Cardiac muscle cell (in vitro differentiated cells and primary cell): ENCODE measurements at places on chromosomes 5 and 9. TPM values are rescaled to one million over a fixed set of nuclear protein-coding genes. Genes with fewer than 3 reads are reported as not detected.

- H3K27ac ChIP-seq, result no peak overlapping the region
- no peaks in the 10 kb centered on the region for H3K4me1 ChIP-seq
- H3K4me3 ChIP-seq, result no peak overlapping the region
These were observed 115.5 kb upstream of the DMRT1 start for GRCh38 chr9:726005-726404.

DNA sequence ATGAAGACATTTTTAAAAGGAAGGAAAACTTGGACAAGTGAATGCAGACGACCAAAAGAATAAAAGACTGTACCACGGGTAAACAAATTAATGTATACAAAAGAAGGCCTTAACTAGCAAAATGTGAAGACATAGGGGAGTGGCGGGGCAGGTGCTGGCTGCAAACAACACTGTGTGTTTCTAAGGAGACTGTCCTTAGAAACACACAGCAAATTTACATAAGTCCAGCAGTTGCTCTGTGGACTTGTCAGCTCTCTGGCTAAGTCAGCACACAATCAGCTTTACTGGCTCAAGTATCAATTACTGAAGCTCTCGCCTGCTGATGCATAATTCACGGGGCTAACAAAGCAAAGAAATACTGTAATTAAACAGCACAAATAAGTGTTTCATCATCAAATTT, 24.8 kb downstream of the PTBP3 start:
- peak; percentile 22 for DNase-seq
- no peaks in the 10 kb centered on the region for H3K27me3 ChIP-seq
- H3K4me1 ChIP-seq, result peaks cover 7% of the 10 kb centered on the region
- no peaks in the 10 kb centered on the region for H3K36me3 ChIP-seq
- no peak overlapping the region for H3K27ac ChIP-seq

DNA sequence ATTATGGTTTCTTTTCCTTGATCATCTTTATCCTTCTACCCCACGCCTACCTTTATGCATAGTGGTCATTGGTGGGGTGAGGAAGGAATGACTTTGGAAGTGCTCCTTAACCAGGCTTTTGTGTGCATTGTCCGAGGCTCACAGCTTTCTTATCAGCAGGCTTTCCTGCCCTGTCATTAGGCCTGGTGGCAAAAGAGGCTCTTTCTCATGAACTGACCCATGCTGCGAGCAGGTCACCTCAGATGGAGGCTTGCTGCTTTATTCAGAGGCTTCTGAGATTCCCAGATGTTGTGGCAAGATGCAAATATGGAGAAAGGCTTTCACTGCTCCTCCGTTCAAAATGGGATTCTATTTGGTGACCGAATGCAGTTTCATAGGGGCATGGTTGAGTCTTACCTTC, 57.4 kb upstream of the DMRTA1 start:
- H3K27ac ChIP-seq, result no peak overlapping the region
- no peak overlapping the region for H3K4me3 ChIP-seq
- DNase-seq, result no peak
- no peaks in the 10 kb centered on the region for H3K36me3 ChIP-seq
- H3K27me3 ChIP-seq, result no peaks in the 10 kb centered on the region

DNA sequence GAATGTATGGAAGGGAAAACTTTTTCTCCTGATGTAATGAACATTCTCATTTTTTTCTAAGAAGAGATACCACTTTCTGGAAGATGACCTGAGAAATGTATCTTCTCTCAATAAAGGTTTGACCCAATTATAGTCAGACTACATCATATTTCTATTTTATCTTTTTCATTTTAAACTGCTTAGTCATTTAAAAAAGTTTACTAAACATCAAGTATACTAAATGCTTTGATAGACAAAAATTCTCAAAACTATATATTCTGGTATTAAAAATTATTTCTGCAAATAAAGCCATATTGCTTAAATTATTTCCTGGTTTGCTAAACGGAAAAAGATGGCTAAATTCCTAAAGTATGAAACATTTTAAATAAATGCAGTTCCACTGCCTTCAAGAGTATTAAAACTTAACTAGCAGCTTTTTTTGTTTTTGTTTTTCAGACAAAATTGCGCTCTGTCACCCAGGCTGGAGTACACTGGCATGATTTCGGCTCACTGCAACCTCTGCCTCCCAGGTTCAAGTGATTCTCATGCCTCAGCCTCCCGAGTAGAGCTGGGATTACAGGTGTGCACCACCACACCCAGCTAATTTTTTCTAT, 37.1 kb downstream of the FBXW11 start:
- no peaks in the 10 kb centered on the region for H3K36me3 ChIP-seq
- DNase-seq, result no peak
- H3K27ac ChIP-seq, result no peak overlapping the region

DNA sequence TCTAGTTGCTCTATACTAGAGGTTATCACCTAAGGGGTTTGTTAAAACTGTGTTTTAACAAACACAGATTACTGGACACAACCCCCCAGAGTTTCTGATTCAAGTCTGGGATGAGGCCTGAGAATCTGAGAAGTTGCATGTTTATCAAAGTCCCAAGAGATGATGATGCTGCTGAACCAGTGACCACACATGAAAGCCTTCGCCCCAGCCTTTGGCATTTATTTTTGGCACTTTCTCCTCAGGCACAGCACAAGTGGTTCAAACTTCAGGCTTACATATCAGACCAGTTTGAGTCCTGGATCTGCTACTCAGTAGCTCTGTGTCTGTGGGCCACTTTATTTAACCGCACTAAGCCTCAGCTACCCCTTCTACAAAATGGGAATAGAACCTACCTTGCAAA, 407.2 kb upstream of the PIK3R1 start:
- no peaks in the 10 kb centered on the region for H3K36me3 ChIP-seq
- no peaks in the 10 kb centered on the region for H3K27me3 ChIP-seq
- no peaks in the 10 kb centered on the region for H3K4me1 ChIP-seq
- no peak overlapping the region for H3K27ac ChIP-seq
- H3K4me3 ChIP-seq, result no peak overlapping the region
- DNase-seq, result no peak

GRCh38 chr5:77355751-77356150, 136.4 kb downstream of the WDR41 start:
- H3K4me3 ChIP-seq, result no peak overlapping the region
- DNase-seq, result no peak
- H3K4me1 ChIP-seq, result no peaks in the 10 kb centered on the region
- no peaks in the 10 kb centered on the region for H3K27me3 ChIP-seq

DNA sequence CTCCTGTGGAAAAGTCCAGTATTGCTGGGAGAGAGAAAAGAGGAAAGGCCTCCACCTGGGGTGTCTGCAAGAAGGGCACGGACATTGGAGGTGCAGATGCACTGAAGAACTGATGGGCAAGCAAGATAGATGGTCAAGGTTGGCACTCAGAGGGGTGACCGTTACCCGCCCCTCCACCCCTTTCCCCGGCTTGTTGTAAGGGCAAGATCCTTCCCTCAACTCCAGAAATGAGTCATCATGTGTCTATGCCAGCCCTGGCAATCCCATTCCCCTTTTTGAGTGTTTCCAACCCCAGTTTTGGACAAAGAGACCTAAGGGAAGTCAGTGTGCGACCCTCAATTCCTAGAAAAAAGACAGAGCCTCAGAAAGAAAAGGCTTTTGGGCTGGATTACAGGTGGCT, 34.9 kb upstream of the ATP6V1G1 start:
- H3K27ac ChIP-seq, result no peak overlapping the region
- H3K4me1 ChIP-seq, result no peaks in the 10 kb centered on the region
- peaks cover 11% of the 10 kb centered on the region for H3K27me3 ChIP-seq
- H3K4me3 ChIP-seq, result no peak overlapping the region
- DNase-seq, result no peak
- no peaks in the 10 kb centered on the region for H3K36me3 ChIP-seq

DNA sequence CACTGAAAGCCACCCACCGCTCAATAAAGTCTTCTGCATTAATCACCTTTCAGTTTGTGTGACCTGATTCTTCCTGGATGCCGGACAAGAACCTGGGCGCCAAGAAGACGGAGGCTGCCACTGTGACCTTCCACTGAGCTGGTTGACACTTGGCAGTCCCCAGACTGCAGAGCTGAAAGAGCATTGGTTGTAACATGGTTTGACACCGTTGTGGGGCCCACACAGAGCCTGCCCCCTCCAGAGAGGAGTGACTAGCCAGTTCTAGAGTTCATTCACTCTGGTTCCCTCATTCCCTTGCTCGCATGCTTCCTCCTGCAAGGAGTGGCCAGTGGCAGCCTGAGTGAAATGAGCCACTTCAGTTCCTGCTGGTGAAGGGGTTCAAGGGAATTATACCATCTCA, 86.2 kb upstream of the ANXA1 start:
- H3K36me3 ChIP-seq, result no peaks in the 10 kb centered on the region
- DNase-seq, result no peak
- no peaks in the 10 kb centered on the region for H3K27me3 ChIP-seq
- no peaks in the 10 kb centered on the region for H3K4me1 ChIP-seq

- no peaks in the 10 kb centered on the region for H3K36me3 ChIP-seq
- no peak for DNase-seq
- no peak overlapping the region for H3K4me3 ChIP-seq
- H3K27me3 ChIP-seq, result no peaks in the 10 kb centered on the region
- H3K27ac ChIP-seq, result no peak overlapping the region
- H3K4me1 ChIP-seq, result no peaks in the 10 kb centered on the region
These were observed 21.7 kb downstream of the GPRIN1 start for GRCh38 chr5:176588297-176588696.

- H3K27me3 ChIP-seq, result no peaks in the 10 kb centered on the region
- H3K27ac ChIP-seq, result no peak overlapping the region
- no peak for DNase-seq
- H3K4me3 ChIP-seq, result no peak overlapping the region
These were observed 26.9 kb downstream of the BICD2 start for GRCh38 chr9:92737611-92738299.

GRCh38 chr9:91059713-91060112, 258.1 kb downstream of the SYK start:
- H3K36me3 ChIP-seq, result no peaks in the 10 kb centered on the region
- H3K4me3 ChIP-seq, result no peak overlapping the region
- H3K27ac ChIP-seq, result no peak overlapping the region
- no peaks in the 10 kb centered on the region for H3K27me3 ChIP-seq
- no peak for DNase-seq

DNA sequence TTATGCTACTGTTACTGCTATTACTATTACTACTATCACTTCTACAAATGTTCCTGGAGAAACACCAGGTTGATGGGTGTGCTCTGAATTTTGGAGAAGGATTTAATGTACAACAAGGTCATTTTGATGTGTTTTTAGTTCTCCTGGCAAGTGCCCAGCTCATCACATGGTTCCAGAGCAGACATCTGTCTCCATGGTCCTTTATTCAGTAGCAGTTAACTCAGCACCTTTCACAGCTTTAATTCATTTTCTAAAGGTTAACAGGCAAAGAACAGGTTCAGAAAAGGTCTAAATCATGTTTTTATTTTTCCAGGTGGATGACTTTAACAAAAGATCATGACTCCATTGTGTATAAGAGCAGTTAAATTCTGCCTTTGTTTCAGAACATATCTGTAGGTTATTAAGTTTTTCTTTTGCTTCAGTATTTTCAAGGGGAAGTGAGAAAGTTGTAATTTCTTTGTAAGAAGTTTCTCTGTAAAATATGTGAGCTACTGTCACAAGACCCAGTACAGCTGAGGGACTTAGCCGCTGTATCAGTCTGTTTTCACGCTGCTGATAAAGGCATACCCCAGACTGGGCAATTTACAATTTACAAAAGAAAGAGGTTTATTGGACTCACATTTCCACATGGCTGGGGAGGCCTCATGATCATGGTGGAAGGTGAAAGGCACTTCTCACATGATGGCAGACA, 41.9 kb downstream of the MTRR start:
- no peaks in the 10 kb centered on the region for H3K27me3 ChIP-seq
- H3K36me3 ChIP-seq, result peaks cover 4% of the 10 kb centered on the region
- no peaks in the 10 kb centered on the region for H3K4me1 ChIP-seq
- no peak overlapping the region for H3K27ac ChIP-seq

DNA sequence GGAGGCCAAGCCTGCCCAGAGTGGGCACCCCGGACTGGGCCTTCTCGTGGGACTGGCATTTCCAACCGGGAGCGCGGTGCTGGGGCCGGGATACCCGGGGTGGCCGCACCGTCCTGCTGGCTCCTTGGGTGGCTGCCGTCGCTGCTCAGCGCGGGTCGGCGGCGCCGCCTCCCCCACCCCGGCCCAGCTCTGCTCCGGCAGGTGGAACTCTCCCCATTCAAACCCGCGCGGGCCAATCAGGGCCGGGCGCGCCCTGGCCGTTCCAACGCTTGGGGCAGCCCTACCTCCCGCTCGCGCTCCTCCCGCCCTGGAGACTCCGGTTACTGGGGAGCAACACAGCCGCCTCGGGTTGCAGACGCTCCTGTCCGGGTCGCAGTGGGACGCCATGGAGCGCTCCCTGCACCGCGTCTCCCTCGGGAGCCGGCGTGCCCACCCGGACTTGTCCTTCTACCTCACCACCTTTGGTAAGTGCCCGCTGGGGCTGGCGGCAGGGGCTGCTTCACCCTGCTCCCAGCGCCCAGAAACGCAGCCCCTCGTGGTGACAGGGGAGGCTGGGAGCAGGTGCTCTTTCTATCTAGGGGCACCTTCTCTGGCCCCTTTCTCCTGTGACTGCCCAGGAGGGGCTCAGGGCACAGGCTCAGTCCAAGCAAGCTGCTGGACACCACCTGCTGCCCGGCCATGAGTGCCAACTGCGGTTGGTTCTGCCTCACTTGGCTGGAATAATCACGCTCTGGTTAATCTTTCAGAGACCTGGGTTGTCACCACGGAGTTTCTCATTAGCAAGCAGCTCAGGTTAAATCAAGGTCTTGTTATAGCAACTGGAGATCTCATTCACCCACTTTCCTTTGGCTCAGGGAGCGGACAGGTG, at the start of gene RGS3:
Gene RGS3 (plus strand): TSS at position 310 of the 868 bp plus-strand sequence. CDS start 76 bp downstream, at position 386.
- H3K4me3 ChIP-seq, result peak within 1 kb of the TSS; percentile 41
- H3K27ac ChIP-seq, result peak within 1 kb of the TSS; percentile 28
- no peaks in the 10 kb centered on the region for H3K36me3 ChIP-seq
- peaks cover 6% of the 10 kb centered on the region for H3K4me1 ChIP-seq
- H3K27me3 ChIP-seq, result no peaks in the 10 kb centered on the region
- no peak for DNase-seq

- no peaks in the 10 kb centered on the region for H3K36me3 ChIP-seq
- no peak overlapping the region for H3K27ac ChIP-seq
- no peaks in the 10 kb centered on the region for H3K4me1 ChIP-seq
- H3K4me3 ChIP-seq, result no peak overlapping the region
These were observed 61.8 kb upstream of the CEMIP2 start for GRCh38 chr9:71830153-71830552.

- no peaks in the 10 kb centered on the region for H3K27me3 ChIP-seq
- H3K36me3 ChIP-seq, result no peaks in the 10 kb centered on the region
- peaks cover 23% of the 10 kb centered on the region for H3K4me1 ChIP-seq
- DNase-seq, result no peak
- H3K27ac ChIP-seq, result no peak overlapping the region
- no peak overlapping the region for H3K4me3 ChIP-seq
These were observed 18.3 kb upstream of the CD180 start for GRCh38 chr5:67214707-67215447.

CARD9 gene
- 0.46 and 2.1 TPM in 2 replicates for total RNA-seq

HRH2 gene
- 15.6 and 23.3 TPM in 2 replicates for total RNA-seq

OGN gene
- total RNA-seq, result 0.11 TPM in 1 of 2 replicates, not detected in the other

PCDHA1 gene
- 0.25 TPM in 1 of 2 replicates, not detected in the other for total RNA-seq
